CD4-positive, alpha-beta T cell treated with Interferon alpha-2 for 1 hour (primary cell): ENCODE measurements at places on chromosomes 6 and 20.

- peak; percentile 43 for DNase-seq
Measured at GRCh38 chr6:43246301-43247113, 3.2 kb downstream of the TTBK1 start.

DNA sequence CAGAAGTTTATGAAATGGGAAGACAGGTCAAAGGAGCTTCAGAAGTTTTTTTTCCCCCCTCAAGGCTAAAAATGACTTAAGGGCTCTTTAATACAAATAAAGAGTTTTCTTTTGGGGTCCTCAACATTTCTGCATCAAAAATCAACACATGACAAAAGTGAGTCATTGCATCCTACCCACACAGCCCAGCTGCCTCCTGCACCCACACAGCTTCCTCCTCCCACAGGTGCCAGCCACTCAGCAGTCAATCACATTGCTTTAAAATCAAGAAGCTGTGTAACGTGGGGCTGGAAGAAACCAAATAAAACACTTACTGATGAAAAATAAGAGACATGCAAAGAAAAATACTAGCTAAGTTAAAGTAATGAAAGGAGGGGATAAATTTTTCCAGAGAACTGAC lies 68.5 kb downstream of the MAP3K5 start:
- peak; percentile 38 for DNase-seq

DNA sequence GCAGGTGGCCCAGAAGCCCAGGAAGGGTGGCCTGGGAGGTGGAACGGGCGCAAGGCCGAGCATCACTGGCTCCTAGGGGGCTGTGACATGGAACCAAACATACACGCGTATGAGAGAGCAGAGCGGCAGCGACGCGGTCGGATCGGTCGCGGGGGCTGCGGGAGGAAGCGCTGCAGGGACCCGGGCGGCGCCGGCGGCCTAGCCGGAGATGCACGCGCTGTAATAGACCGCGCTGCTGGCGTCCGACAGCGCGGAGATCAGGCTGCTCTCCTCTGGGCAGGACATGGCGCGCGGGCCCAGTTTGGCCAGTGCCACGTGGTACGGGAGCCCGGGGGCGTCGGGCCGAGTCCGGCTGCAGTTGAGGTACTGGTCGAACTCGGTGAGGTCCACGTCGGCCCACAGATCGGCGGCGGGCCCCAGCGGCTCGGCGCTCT lies 1.5 kb downstream of the SOX18 start:
- DNase-seq = no peak

GRCh38 chr6:24775520-24776058 lies 852 bp downstream of the GMNN start:
- DNase-seq = no peak

DNA sequence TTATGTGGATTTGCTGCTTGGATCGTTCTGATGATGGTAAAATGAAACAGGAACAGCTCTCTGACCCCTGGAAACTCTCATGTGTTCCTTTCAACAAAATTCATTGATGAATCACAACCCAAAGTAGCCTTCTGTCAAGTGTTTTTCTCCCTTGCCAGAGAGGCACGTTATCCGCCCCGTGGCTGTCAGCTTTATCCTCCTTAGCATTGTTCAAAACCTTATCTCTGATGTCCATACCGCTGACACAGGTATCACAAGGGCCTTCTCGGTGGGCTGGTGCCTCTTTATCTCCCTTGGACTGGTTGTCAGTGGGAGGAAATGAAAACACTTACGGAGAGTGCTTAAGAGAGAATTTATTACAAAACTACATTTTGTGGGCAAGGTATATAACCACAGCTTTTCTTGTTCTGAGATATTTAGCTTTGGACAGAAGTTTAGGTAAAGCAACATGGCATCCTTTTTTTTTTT lies 84.9 kb downstream of the TIAM2 start:
- DNase-seq = no peak

DNA sequence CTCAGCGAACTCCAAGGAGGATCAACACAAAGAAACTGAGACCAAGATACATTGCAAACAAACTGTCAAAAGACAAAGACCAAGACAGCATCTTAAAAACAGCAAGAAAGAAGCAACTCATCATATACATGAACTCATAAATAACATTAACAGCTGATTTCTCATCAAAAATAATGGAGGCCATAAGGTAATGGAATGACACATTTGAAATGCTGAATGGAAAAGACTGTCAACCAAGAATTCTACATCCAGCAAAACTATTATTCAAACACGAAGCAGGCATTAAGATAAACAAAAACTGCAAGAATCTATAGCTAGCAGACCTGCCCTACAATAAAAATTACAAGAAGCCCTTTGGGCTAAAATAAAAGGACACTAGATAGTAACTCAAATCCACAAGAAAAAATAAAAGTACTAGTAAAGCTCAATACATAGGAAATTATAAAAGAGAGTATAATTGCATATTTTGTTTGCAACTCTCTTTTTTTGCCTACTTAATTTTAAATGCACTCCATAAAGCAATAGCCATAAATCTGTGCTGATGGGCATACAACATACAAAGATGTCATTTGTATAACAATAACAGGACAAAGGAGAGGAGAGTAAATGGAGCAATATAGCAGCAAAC lies 37.9 kb upstream of the FOXF2 start:
- no peak for DNase-seq

DNA sequence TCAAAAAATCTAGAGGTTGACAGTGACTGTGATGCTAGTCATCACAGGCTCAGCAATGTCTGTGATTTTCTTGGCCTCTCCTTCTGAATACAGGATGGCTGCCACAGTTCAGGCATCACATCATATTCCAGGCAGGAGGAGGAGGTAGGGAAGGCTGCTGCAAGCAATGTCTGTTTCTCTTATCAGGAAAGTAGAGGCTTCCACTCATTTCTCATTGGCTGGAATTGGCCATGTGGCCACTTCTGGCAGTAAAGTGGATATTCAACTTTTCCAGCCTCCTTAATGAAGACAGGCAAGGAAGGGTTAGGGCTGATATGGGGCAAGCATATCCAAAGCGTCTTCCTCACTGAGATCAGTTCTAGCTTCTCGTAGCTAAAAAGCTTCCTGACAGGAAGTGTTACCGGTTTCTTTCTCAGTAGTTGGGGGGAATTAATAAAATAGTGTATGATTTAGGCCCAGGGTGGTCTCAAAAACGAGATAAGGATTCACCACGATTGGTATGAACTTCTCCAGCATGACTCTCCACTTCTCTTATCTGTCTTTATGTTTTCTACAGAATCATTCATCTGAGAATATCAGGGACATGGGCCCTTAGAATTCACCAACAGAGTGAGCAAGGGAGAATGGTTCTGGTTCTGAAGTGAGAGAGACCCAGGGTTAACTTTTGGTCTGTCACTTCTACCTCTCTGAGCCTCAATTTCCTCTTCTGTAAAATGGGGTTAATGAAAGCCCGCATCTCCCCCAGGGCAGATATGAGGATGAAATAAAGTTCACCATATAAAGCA lies 32.7 kb upstream of the PSMF1 start:
- DNase-seq = no peak

GRCh38 chr6:168150551-168151320 lies 71.7 kb upstream of the FRMD1 start:
- DNase-seq = no peak

GRCh38 chr20:35907017-35907701 lies 47.1 kb downstream of the SCAND1 start:
- DNase-seq = no peak

DNA sequence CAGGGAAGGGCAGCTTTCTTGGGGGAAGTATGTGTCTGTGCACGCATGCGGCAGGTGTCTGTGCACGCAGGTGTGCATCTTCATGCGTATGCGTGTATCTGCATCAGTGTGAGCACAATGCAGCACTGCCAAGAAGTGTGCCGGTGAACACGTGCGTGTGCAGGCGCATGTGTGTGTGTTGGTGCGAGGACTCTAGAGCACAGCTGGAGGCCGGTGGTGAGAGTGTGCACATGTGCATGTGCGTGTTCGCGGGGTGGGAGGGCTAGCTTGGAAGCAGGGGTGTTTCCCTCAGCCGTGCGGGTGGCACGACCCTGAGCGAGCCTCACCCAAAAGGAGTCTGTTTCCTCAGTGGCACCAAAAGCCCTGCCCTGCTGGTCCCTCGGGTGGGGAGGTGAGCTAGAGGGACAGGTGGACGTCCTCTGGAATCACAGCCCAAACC lies 7.5 kb downstream of the SLC17A9 start:
- DNase-seq = no peak

- DNase-seq = no peak
Measured at GRCh38 chr6:169640351-169640852, 61.4 kb downstream of the WDR27 start.

DNA sequence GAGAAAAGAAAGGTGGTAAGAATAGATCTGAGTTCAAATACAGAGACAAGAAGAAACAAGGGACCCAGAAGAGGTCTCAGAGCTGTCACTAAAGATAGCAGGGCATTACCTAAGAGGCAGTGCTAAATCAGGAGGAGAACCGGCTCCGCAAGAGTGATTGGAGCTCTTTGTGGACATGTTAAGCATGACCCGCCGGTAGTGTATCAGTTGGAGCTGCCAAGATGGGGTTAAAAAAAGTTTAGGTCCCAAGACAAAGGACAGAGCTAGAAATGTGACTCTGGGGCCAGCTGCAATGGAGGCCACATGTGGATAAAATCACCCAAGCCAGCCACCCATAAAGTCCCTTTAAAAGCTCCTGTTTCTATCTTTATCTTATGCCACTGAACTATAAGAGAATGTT lies 93.4 kb downstream of the MBOAT1 start:
- DNase-seq = no peak

GRCh38 chr6:168823397-168824212 lies 382.6 kb downstream of the SMOC2 start:
- no peak for DNase-seq

DNA sequence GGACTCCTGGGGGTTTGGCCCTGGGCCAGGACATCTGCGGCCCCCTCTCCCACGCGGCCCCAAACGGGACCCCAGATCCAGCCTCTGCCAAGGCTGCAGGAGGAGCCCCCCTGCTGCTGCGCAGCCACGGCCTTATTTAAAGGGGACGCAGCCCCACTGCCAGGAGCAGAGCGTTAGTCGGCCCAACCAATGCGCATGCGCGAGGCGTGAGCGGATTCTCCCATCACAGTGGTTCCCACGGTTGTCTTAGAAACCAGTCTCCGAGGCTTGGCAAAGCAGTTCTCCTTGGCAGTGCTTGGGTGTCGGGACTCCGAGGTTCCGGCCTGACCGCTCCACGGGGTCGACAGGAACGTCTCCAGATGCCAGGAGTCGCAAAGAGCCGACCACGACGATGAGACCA lies 288.3 kb upstream of the ZNF337 start:
- DNase-seq = no peak

GRCh38 chr6:158999154-158999665 lies 792 bp downstream of the RSPH3 start:
- DNase-seq = no peak

DNA sequence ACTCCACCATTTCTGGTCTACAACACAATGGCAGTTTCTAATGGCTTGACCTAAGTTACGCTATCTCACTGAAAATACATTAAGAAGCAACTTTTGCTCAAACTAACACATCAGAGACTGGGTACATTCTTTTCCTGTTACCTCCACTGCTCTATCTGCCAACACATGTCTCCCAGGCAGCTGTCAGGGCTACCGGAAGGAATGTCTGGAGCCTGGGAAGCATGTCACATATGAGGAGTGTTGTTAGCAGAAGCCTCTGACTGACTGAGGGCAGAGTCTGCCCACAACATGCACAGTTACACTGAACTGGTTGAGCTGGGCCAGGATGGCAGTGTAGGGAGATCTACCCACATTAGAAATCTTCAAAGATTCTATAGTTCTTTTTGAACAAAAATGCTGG lies 264.5 kb downstream of the KIF16B start:
- DNase-seq = no peak

- no peak for DNase-seq
Measured at GRCh38 chr6:12485226-12485764, 195.1 kb downstream of the EDN1 start.

- DNase-seq = no peak
Measured at GRCh38 chr20:49136817-49137571, 51.1 kb downstream of the STAU1 start.

DNA sequence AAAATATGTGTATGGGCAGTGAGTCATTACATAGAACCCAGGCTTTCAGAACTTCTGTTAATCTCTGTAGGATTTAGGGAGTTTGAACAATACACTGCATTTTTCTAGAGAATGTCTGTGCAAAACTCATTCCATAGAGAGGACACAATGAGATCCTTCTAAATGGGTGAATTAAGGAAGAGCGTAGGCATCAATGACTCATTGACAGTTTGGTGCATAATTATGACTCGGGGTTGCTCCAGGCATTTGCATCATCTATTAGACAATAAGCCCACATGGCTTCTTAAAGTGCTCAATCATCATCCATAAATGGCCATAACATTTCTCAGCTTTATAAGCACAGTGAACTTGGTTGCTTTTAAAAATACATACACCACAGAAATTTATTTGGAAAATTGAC lies 625.5 kb downstream of the CDH26 start:
- DNase-seq = no peak

DNA sequence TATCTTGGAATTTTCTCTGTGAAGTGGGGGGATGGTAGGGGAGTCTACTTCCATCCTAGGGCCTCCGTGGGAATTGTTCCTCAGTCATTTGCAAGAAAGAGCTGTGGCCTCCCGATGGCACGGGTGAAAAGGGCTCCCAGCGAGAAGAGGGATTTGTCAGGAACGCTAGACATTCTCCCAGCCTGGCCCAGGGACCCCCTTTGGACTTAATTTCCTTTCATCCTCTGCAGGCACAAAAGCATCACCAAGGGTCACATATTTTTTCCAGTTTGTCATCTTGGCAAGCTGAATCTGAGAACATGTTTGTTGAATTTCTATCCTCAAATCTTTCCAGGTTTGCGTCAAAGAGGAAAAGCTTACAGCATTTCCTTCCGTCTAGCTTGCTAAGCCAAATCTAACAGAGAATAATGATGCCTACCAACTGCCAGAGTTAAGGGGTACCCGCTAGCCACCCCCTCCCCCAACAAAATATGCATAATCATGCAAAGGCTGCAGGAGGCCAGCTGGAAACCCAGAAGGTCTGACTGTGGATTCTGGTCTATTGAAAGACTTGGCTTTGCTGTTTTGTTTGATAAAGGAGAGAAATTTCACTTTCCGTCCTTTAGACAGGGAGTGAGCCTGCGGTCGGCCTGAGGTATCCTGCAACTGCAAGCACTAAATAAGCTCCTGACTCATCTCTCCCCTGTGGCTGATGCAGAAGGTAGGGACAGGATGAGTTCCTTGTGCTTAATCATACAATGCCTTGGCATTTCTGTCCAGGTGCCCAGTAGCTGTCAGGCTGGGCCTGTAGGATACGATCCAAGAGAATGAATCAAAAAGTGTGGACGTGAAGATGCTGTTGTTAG lies 23.1 kb downstream of the PSMG4 start:
- no peak for DNase-seq

- no peak for DNase-seq
Measured at GRCh38 chr6:12241493-12242175, 48.5 kb upstream of the EDN1 start.

GRCh38 chr6:24933868-24934401 lies 1.8 kb downstream of the RIPOR2 start:
- peak; percentile 73 for DNase-seq
